Ovary (tissue), 10 donors: ENCODE measurements at places on chromosomes 4 and X. TPM values are rescaled to one million over a fixed set of nuclear protein-coding genes. Genes with fewer than 3 reads are reported as not detected.
A peak's percentile ranks its signal among the peaks of the same experiment; 100 is the strongest.

DNA sequence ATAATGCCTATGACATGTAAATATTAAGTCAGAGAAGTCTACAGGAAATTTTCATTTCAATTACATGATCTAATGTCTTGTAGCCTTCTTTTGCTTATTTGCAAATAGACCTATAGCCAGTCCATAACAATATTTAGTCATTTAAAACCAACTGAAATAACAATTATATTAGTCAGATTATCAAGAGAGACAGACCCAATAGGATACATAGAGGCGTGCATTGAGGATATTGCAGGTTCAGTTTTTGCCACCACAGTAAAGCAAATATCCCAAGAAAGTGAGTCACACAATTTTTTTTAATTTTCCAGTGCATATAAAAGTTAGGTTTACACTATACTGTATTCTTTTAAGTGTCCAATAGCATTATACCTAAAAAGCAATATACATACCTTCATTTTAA lies 349.7 kb upstream of the ATOH1 start:
- no peak overlapping the region for H3K4me3 ChIP-seq
- no peak for DNase-seq
- no peaks in the 10 kb centered on the region for H3K4me1 ChIP-seq
- no peaks in the 10 kb centered on the region for H3K27me3 ChIP-seq

DNA sequence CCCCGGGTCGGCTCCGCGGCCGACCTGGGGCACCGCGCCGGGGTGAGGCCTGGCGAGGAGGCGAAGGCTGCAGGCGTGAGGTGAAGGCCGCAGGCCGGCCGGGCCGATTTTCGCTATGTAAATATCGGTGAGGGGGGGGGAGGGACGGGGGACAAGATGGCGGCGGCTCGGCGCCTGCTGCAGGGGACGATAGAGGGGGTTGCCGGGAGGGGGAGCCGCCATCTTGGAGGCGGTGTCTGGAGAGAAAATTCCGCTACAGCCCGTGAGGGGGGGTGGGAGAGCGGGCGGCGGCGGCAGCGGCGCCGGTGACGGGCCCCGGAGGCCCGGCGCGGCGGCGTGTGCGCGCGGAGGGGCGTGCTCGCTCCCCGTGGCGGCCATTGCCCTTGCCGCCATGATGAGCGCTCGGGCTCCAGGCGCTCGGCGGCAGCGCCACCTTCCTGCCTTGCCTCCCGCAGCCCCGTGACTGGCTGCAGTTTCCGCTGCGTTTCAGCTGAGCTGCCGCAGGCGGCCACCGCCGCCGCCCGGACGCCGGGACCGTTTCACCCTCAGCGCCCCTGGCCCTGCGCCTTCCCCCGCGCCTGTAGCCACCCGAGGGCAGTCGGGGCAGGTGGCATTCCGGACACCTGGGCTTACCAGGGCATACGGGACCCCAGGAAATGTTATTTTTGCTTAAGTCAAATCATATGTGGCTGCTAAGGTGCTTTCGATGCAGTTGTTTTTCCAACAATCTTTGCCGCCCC lies 692 bp downstream of the ZFX start:
- H3K36me3 ChIP-seq = no peaks in the 10 kb centered on the region
- H3K27me3 ChIP-seq = no peaks in the 10 kb centered on the region
- H3K4me3 ChIP-seq = peak overlapping the region; percentile 73
- DNase-seq = peak; percentile 94
- H3K27ac ChIP-seq = peak overlapping the region; percentile 100

GRCh38 chr4:155853189-155853588 lies 12.9 kb downstream of the ASIC5 start:
- no peak overlapping the region for H3K27ac ChIP-seq
- no peaks in the 10 kb centered on the region for H3K27me3 ChIP-seq
- H3K4me1 ChIP-seq = no peaks in the 10 kb centered on the region
- DNase-seq = no peak
- no peak overlapping the region for H3K4me3 ChIP-seq

DNA sequence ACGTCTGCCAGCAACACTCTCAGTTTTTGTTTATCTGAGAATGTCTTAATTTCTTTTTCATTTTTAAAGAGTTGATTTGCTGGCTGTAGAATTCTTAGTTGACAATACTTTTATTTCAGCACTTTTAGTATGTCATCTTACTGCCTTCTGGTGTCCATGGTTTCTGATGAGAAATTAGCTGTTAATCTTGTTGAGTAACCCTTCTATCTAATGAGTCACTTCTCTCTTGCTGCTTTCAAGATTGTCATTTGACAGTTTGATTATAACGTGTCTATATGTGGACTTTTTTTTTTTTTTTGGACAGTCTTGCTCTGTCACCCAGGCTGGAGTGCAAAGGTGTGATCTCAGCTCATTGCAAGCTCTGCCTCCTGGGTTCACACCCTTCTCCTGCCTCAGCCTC lies 24.0 kb upstream of the TMEM255A start:
- no peaks in the 10 kb centered on the region for H3K27me3 ChIP-seq
- DNase-seq = no peak
- H3K27ac ChIP-seq = no peak overlapping the region
- H3K36me3 ChIP-seq = no peaks in the 10 kb centered on the region
- no peak overlapping the region for H3K4me3 ChIP-seq

DNA sequence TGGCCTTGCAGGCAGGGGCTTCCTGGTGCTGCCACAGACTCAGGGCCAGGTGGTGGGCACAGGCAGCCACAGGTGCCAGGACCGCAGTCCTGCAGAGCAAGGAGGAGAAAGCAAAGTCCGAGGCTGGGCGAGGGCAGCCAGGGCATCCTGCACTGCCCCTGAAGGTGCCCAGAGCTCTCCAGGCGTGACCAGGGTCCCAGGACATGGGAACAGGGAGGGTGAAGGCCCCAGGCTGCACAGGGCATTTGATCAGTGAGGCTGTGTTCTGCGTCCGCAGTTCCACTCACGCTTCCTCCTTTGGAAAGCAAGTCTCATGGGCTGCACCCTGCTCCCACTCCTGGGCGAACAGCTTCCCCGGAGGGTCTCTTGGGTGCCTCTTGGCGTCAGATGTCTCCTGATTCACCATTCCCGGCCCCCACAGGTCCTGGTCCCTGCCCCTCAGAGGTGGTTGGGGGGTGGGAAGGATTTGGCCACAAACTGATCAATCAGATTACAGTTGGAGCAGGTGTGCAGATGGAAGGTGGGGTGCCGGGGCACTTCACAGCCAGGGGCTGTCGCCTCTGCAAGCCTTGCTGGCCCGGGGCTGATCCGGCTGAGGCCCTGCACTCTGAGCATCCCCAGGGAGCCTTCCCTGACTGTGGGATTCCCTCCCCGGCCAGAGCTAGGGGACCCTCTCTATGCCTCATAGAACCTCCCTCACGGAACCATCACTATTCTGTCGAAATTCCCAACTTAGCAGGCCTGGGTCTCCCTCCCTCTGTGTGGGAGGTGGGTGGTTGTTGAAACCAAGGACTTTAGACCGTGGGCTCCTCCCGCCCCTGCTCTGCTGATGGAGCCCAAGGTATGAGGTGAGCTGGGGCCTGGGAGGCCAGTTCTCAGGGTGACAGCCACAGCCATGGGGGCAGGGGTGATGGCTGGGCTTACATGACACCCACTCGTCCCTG lies 3.3 kb downstream of the SH3TC1 start:
- H3K27ac ChIP-seq = no peak overlapping the region
- DNase-seq = no peak
- no peaks in the 10 kb centered on the region for H3K36me3 ChIP-seq
- H3K27me3 ChIP-seq = no peaks in the 10 kb centered on the region
- H3K4me1 ChIP-seq = peaks cover 12% of the 10 kb centered on the region
- no peak overlapping the region for H3K4me3 ChIP-seq

- H3K27me3 ChIP-seq = no peaks in the 10 kb centered on the region
- no peak for DNase-seq
- no peaks in the 10 kb centered on the region for H3K36me3 ChIP-seq
These were observed 625 bp upstream of the GABRA4 start for GRCh38 chr4:46994007-46994405.

DNA sequence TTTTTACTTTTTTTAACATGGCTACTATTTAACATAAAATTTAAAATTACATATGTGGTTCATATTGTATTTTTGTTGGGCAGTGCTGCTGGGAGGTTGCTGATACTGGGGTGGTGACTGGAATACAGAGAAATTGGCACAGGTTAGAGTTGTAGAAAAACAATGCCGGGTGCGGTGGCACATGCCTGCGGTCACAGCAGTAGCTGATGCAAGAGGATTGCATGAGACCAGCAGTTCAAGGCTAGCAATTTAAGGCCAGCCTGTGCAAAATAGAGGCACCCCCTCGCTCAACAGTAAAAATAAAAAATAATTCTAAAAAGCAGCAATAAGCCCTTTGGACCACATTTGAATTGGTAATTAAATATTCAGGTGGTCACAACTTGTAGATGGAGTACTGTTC lies 11.8 kb upstream of the CPE start:
- H3K4me3 ChIP-seq = no peak overlapping the region
- no peak overlapping the region for H3K27ac ChIP-seq
- no peaks in the 10 kb centered on the region for H3K4me1 ChIP-seq
- H3K36me3 ChIP-seq = no peaks in the 10 kb centered on the region

- H3K4me1 ChIP-seq = no peaks in the 10 kb centered on the region
- H3K4me3 ChIP-seq = no peak overlapping the region
- no peaks in the 10 kb centered on the region for H3K27me3 ChIP-seq
- H3K36me3 ChIP-seq = no peaks in the 10 kb centered on the region
These were observed 44.8 kb upstream of the RPS6KA3 start for GRCh38 chrX:20311505-20311904.

- no peak overlapping the region for H3K4me3 ChIP-seq
- no peaks in the 10 kb centered on the region for H3K27me3 ChIP-seq
- no peak for DNase-seq
- H3K4me1 ChIP-seq = no peaks in the 10 kb centered on the region
- H3K36me3 ChIP-seq = no peaks in the 10 kb centered on the region
These were observed 18.0 kb upstream of the LANCL3 start for GRCh38 chrX:37553476-37553875.

- H3K27me3 ChIP-seq = no peaks in the 10 kb centered on the region
- no peak for DNase-seq
- H3K4me1 ChIP-seq = peaks cover 1% of the 10 kb centered on the region
- no peak overlapping the region for H3K27ac ChIP-seq
- no peaks in the 10 kb centered on the region for H3K36me3 ChIP-seq
These were observed 22.5 kb upstream of the RPA4 start for GRCh38 chrX:96861218-96861617.

GRCh38 chr4:88938138-88938537 lies 118.8 kb downstream of the FAM13A start:
- H3K27ac ChIP-seq = no peak overlapping the region
- no peaks in the 10 kb centered on the region for H3K4me1 ChIP-seq
- H3K4me3 ChIP-seq = no peak overlapping the region
- H3K27me3 ChIP-seq = no peaks in the 10 kb centered on the region

DNA sequence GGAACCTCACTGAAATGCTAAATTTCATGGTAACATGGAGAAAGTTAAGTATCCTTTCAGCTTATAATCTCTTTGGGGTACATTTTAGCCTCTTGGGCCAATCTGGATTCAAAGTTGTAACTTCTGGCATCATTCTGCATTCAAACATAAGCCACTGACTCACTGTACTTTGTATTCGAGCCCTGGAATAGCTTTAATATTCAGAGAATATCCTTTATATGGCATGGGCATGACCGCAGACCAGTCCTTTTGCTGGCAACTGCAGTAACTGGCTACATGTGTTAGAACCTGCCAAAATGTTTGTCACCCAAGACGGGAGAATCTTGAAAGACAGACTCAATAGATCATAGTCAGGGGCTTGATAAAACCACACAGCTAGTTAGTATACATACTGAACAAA lies 3.3 kb downstream of the GASK1B start:
- H3K4me3 ChIP-seq = peak overlapping the region; percentile 61
- H3K36me3 ChIP-seq = no peaks in the 10 kb centered on the region
- H3K4me1 ChIP-seq = peaks cover 1% of the 10 kb centered on the region

GRCh38 chr4:21605006-21605405 lies 343.6 kb downstream of the KCNIP4 start:
- no peaks in the 10 kb centered on the region for H3K4me1 ChIP-seq
- H3K36me3 ChIP-seq = no peaks in the 10 kb centered on the region
- H3K27me3 ChIP-seq = no peaks in the 10 kb centered on the region
- H3K4me3 ChIP-seq = no peak overlapping the region
- no peak overlapping the region for H3K27ac ChIP-seq

DNA sequence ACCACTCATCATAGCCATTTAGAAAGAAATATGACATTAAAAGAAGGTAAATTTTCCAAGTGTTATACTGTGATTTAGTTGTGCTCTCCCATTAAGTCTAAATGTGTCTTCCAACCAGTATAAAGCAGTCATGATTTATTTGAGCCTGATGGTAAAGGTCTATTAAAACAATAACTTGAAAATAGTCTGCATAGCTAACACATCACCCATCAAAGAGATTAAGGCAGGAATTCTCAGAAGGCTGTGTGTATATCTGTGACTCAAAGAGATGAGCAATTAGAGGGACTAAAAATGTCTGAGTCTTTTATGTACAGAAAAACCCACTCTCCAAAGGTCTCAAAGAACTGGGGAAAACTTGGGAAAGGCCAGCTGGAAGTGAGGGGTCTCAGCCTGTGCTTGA lies 70.3 kb upstream of the IQCM start:
- no peak for DNase-seq
- no peak overlapping the region for H3K27ac ChIP-seq
- no peak overlapping the region for H3K4me3 ChIP-seq
- no peaks in the 10 kb centered on the region for H3K4me1 ChIP-seq
- H3K27me3 ChIP-seq = no peaks in the 10 kb centered on the region

DNA sequence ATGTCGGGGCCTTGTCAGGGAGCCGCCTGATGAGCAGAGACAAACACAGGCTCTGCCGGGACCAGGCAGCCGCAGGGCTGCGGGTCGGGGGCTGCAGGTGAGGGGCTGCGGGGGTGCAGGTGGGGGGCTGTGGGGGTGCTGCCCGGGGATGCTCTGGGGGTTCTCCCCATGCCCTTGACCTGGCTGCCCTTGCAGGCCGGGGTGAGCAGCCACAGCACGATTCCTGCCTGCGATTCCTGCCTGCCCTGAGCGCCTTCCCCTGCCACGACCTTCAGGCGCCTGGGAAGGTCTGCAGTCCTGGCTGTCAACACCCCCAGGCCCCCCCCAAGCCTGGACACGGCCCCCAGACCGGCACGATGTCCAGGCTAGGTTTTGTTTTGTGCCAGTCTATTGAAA lies 106.3 kb downstream of the FAM53A start:
- no peaks in the 10 kb centered on the region for H3K27me3 ChIP-seq
- no peak for DNase-seq
- no peak overlapping the region for H3K27ac ChIP-seq
- no peak overlapping the region for H3K4me3 ChIP-seq

GPAT3 gene
- total RNA-seq = 16.8 TPM

CLIC2 gene
- total RNA-seq = 15.5 TPM

PRRG3 gene
- total RNA-seq = 1.5 TPM

RFC1 gene
- 33.2 TPM for total RNA-seq

FBXO8 gene
- 27.0 TPM for total RNA-seq
